Activated naive CD4-positive, alpha-beta T cell treated with anti-CD3 and anti-CD28 coated beads, Interleukin-2, amount 50 U/mL, for 16 hours (primary cell): ENCODE measurements at places on chromosomes 5 and 9.

GRCh38 chr9:33117796-33118195 is 41.3 kb upstream of the SMU1 start:
- DNase-seq: no peak

- no peak for DNase-seq
Measured at GRCh38 chr9:71703172-71703872, 65.0 kb downstream of the CEMIP2 start.

DNA sequence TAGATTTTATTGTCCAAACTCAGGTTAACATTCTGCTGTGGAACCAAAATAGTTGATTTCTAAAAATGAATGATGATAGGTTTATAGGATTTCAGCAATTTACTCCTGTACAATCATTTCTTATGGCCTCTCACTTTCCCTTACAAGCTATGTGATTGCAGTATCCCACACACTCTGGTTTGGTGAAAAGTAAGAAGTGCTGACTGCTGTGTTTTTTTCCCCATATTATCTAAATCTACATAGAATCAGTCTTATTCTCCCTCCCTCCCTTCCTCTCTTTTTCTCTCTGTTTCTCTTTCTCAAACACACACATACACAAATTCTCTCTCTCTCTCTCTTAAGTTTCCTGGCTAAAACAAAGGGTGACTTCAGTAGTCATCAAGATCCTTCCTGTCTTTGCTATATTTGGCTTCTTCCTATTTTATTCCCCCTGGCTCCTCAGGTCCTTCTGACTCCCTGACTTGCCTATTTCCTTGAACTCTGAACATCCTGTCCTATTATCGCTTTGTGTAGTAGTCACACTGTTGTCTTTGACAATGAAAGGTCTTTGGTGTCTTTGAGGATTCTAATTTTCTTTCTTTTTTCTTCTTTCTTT is 55.9 kb upstream of the HAPLN1 start:
- no peak for DNase-seq

DNA sequence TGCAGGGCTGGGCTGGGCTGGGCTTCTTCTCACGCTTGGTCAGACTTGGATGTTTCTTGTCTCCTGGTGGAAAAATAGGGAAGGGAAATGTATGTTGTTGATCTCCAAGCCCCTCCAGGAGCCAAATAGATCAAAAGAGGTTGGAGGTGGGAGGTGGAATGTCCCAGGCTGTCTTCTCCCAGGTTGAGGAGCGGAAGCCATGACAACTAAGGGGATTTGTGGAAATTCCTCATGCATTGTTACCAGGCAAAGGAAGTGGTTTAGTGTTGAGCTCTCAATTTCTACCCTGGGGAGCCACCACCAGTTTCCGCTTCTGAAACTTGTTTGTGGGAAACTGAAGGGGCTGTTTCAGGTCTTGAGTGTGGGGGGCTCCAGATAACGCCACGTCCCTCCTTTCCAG is 79.0 kb downstream of the SPRY4 start:
- DNase-seq: no peak

DNA sequence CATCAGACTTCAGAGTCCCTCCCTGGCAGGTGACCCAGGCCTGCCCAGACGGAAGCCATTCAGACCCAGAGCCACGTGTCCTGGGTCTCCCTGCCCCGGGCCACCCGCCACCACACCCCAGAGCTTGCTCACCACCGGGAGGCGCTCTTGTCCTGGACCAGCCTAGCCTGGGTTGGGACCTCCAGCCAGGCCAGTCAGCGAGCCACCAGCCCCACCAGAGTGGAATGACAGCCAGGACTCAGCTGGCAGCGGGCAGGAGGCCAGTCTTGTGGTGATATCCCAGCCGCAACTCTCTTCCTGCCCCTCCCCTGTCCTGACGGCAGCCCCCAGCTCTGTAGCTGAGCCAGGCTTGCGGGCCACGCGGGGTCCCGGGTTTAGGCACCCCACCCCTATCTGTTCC is 1.7 kb upstream of the PTGDS start:
- DNase-seq: no peak

- DNase-seq: no peak
Measured at GRCh38 chr5:36928947-36929346, 52.4 kb downstream of the NIPBL start.

DNA sequence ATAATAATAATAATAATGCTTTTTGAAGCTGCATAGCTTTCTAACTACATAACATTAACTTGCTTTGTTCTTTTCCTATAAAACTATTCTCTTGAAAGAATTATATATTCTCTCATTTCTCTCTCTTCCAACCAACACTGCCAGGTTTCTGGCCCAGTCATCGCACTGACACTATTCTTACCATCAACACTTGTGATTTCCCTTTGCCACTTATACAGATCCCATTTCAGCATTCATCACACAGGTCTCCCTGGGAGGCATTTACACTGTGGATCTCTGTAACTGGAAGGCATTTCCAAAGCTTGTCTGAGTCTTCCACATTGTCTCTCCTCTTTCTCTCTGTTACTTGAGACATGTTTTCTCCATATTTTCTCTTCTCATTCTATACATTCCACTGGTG is 777.8 kb upstream of the ACO1 start:
- DNase-seq: no peak

- DNase-seq: no peak
Measured at GRCh38 chr5:120134944-120135343, 329.2 kb upstream of the PRR16 start.

DNA sequence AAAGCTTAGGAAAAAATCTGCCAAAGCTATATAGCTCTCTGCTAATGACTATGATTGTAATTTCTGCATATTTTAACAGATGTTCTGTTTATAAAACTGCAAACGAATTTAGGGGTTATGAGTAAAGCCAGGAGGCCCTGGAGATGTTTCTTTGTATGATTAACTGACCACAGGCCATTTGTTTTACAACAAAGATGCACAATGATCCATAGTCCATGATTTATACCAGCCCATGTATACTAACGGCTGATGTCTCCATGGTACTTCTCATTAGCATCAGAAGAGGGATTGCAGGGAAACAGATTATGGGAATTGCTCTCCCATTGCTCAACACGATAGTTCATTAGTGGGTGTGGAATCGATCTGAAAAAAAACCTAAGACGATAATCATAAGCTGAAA is 78.9 kb downstream of the PPP2R2B start:
- DNase-seq: no peak

GRCh38 chr9:121305269-121305994 is 37.5 kb downstream of the GSN start:
- no peak for DNase-seq

GRCh38 chr5:116437922-116438578 is 136.6 kb downstream of the SEMA6A start:
- no peak for DNase-seq

DNA sequence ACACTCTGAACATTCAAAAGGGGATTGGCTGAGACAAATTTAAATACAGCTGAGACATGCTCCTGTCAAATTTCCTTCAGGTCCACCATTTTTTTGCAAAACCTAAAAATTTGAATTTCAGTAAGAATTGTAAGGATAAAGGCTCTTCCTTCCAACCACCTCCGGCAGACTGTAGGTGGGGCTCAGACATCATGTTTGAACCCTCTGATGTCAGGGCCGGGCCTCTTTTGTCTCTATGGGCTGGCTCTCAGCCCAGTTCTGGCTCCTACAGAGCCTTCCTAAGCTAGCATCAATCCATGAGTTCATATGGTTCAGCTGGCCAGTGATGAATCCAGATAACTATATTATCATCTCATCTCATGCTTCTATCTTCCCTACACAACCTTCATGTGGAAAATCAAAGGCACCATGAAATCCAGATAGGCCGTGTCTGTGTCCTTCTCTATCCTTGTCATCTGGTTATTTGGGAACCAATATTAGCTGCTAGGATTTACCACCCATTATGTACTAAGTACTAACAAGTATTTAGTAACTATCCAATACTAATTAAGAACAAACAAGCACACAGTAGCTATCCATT is 44.2 kb downstream of the NIPSNAP3B start:
- no peak for DNase-seq

- DNase-seq: no peak
Measured at GRCh38 chr9:72674961-72675360, 153.6 kb downstream of the TMC1 start.

- DNase-seq: no peak
Measured at GRCh38 chr9:19799784-19800183, 10.9 kb upstream of the SLC24A2 start.

- no peak for DNase-seq
Measured at GRCh38 chr5:74286734-74287695, 353.5 kb downstream of the ENC1 start.

DNA sequence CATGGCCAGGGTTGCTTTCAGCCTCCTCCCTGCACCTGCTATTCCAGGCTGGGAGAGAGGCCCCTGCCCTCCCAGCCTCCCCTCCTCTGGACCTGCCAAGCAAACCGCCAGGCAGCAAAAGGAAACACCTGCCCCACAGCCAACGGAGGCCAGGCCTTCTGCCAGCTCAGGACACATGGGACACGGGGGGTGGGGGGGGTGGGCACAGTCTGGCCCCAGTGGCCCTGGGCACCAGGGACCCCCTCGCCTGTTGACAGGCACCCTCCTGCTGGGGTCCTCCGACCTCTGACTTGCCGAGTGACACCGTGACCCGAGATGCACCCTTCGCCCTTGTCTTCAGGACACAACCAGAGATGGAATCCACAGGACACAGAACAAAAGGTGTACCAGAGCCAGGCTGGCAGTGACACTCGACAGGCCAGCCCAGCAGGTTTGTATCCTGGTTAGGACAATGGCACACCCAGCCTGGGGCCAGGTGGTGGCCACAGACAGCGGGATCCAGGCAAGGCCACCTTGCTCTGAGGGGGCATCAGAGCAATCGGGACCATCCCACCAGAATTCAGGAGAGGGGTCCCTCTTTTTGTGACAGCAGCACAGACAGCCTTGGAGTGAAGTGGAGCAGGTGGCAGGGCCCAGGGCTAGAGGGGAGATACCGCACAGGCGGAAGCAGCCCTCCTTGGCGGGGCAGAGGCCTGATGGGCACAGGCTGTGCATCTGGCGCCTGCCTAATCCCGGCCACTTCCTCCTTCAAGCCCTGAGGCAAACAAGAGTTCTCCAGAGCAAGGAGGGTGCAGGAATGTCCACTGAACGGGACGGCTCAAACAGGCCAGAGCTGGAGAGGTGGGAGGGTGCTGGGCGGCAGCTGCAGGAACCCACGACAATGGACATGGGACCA is 1.3 kb upstream of the TMEM210 start:
- DNase-seq: no peak
